Stimulated activated CD4-positive, alpha-beta T cell treated with anti-CD3 and anti-CD28 coated beads, Interleukin-1b, Interleukin-23, amount 100 ng/mL, for 24 hours (primary cell): ENCODE measurements at places on chromosomes 16 and 17.

DNA sequence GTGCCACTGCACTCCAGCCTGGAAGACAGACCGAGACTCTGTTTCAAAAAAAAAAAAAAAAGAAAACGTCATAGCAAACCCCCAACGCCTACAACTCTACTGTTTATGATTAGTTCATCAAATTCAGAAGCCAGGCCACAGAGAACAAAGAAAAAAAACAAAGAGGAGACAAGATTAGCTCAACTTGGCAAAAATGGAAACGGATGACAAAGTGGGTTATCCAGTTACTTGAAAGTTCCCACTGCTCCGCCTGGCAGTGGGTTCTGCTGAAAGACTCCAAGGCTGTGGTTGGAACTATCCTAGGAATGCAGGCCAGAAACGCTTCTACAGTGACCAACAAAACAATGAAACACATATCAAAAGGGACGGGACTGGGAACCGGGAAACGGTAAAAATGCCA, 53.1 kb downstream of the MRM3 start:
- no peak for DNase-seq

GRCh38 chr16:5572056-5572455, 474.5 kb upstream of the EEF2KMT start:
- DNase-seq: no peak

- no peak for DNase-seq
Observed at GRCh38 chr16:47067203-47067602, 76.5 kb downstream of the NETO2 start.

- DNase-seq: no peak
Observed at GRCh38 chr16:67805718-67806427, 487 bp downstream of the RANBP10 start.

DNA sequence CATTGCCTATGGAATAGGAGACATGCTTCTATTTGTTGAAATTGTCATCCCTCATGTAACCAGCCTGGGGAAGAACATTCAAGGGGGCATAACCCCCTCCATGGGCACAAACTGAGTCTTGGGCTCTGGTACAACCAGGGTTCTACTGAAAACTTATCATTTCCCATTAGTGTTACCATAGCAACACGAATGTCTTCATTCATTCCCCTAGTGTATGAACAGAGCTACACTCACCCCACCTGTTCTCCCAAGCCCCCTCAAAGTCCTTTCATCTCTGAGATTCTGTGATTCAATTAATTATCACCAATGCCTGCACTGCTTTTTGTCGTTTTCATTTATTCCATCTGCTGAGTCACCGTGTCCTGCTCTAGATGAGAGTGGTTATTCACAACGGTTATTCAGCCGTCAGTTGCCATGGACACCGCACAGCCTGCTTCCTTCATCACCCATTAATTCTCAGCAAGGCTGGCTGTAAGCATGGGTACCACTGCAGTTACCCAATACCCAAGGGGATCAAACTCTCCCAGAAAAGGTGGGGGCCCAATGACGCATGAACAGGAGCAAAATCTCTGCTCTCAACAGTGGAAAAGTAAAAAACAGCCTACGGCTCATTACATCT, 1.6 kb upstream of the GAST start:
- no peak for DNase-seq

DNA sequence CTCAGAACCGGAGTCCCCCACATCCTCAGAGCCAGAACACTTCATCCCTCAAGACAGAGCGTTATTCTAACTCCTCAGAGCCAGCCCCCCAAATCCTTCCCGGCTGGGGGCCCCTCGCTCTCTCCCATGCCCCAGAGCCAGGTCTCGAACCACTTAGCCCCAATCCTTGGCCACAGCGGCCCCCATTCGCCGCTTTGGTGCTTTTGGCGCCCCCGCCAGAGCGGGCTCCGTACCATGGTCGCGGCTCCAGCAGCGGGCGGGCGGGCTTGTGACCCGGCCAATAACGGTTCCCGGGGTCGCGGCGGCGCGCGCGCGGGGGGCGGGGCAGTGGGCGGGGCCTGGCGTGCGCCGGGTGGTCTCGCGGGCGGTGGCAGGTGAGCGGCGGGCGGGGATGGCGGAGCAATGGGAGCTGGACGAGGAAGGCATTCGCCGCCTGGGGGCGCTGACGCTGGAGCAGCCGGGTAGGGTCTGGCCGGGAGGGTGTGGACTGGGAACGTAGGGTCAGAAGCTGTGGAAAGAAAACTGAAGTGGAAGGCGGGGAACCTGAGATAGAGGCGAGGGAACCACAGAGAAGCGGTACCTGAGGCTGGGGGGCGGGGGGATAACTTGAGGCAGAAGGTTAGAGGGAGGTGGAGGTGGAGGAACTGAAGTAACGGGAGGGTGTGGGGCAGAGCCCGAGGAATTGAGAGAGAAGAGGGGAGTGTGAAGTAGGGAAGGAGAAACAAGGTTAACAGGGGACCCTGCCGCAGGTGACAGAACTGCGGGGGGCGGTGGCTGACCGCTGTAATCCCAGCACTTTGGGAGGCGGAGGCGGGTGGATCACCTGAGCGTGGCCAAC, at the start of the genes KCTD19 and LRRC36:
KCTD19 (minus strand) TSS at position 270 of the 838 bp plus-strand sequence; CDS start at position 236, 34 bp downstream.
LRRC36 (plus strand) TSS at position 344 of the 838 bp plus-strand sequence; CDS start at position 392, 48 bp downstream.
- DNase-seq: no peak

GRCh38 chr16:70399951-70400350, 38.9 kb downstream of the ST3GAL2 start:
- DNase-seq: no peak

GRCh38 chr17:82878527-82878926, 38.7 kb upstream of the ZNF750 start:
- no peak for DNase-seq

DNA sequence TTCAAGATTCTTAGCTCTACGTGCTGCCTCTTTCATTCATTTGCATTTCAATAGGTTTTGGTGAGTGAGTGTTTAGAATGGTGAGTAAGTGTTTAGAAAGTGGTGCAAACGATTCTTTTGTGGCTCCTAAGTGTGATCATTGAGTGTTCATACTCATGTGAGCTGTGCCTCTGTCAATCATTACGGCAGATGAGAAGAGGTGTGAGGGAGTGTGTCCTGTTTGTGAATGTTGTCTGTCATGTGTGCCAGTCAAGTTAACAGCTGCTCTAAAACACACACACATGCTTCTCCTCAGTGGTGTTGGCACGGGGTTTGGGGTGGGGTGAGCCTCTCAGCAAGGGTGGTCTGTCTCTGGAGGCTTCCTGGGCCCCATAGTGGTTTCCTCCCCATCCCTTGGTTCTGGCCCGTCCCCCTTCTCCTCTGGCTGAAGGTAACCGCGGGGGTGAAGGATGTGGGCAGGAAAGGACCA, 11.4 kb downstream of the MYL4 start:
- DNase-seq: no peak

GRCh38 chr16:86298758-86299134, 211.6 kb upstream of the FOXF1 start:
- DNase-seq: no peak

DNA sequence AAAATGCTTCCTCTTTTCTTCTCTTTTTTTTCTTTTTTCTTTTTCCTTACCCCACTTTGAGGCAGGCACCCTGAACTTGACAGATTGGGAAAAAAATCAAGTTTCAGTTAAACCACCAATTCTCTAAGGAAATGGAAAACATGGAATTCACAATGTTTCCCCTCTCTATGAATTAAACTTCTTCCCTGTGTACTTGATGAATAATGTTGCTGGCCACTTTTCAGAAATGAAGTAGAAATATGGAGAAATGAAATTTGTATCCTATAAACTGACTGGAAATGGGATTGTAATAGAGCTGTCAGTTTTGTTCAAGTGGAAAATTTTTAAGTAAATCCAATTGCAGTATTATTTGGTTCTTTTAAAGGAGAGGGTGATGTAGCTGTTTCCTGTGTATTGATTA, 129.8 kb downstream of the CLEC16A start:
- no peak for DNase-seq

GRCh38 chr16:81823111-81823510, 44.0 kb downstream of the PLCG2 start:
- DNase-seq: no peak

GRCh38 chr17:81471818-81472456, 40.7 kb downstream of the ACTG1 start:
- no peak for DNase-seq

- DNase-seq: no peak
Observed at GRCh38 chr16:89187032-89187769, 13.1 kb downstream of the SLC22A31 start.

DNA sequence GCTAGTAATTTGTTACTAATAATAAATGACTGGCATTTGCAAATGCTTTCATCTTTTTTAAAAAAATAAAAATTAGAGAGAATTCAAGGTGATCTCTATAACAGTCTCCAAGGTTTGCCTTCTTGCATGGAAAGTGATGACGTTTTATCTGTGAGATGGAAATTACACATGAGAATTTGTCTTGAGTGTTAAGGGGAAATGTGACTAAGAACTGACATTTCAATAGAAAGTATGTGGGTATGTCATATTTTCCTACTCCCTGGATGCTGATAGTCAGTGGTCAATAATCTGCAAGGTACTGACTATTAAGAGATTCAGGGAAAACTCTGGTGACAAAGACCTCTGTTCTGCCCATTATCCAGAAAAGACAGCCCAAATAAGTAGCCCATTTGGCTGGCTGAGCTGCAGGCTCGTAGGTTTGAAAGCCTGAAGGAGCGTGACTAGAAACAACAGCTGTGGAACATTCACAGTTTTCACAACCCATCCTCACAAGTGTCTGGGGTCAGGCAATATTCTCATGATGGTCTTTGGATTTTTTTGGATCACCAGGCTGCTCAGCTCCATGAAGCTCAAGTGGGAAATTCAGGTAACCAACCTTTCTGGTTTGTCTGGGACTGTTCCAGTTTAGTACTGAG, 49.7 kb upstream of the WSCD1 start:
- no peak for DNase-seq

DNA sequence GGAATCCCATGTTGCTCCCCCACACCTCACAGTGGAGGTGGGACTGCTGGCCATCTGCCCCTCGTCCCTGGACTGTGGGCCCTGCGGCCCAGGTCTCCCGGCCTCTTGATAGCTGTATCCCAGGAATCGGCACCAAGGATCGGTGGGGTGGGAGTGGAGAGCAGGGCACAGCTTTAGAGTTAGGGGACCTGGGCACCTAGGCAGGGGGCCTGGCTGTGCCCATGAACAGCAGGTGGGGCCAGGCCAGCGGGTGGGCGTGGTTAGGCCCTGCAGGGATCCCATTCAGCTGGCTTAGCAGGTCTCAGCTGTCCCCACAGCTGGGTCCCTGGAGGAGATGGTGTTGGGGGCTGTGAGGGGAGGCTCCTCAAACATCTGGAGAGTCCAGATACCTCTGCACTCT, 49.2 kb downstream of the SREBF1 start:
- no peak for DNase-seq

DNA sequence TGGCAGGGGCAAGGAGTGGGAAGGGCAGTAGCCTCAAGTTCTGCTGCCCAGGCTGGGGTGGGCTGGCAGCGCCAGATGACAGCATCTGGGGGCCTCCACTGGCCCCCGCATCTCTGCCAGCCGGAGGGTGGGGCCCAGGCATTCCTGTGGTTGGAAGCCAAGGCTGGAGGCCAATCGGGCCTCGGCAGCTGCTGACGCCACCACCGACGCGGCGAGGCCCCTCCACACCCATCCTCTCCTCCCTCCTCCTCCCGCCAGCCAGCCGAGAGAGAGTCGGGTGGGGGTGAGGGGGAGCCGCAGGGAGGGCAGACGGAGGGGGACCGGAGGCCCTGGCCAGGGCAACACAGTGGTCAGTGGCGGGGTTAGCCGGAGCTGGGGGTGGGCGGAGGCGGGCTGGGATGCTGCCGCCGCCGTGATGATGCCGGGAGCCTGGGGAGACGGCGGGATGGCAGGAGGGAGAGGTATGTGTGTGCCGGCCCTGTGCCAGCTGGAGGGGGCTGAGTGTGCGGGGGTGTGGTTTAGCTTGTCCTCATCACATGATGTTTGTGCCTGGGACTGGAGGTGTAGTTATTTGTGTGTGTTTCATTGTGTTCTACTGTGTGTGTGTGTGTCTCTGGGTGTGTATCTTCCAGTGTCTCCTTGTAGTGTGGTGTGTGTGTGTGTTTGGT, 36.6 kb downstream of the ARHGAP23 start:
- DNase-seq: no peak

- no peak for DNase-seq
Observed at GRCh38 chr17:30225112-30225511, 10.4 kb downstream of the SLC6A4 start.

DNA sequence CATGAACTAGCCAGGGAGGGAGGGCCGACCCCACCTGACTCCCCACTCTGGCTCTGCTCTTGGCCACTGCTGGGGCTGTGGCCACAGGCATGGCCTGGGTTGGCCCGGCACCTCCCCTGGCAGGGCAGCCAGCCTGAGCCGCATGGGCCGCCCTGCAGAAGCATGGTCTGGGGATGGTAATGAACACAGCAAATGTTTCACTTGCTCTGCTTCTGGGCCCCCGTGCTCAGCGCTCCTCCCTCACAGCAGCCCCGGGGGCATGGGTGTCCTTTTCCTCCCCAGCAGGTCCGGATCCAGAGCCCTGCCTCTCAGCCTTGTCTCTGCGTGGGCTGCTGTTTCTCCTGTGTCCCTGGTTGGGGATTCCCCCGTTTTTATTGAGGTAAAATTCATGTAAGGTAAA, 30.9 kb upstream of the KCNJ12 start:
- DNase-seq: no peak

DNA sequence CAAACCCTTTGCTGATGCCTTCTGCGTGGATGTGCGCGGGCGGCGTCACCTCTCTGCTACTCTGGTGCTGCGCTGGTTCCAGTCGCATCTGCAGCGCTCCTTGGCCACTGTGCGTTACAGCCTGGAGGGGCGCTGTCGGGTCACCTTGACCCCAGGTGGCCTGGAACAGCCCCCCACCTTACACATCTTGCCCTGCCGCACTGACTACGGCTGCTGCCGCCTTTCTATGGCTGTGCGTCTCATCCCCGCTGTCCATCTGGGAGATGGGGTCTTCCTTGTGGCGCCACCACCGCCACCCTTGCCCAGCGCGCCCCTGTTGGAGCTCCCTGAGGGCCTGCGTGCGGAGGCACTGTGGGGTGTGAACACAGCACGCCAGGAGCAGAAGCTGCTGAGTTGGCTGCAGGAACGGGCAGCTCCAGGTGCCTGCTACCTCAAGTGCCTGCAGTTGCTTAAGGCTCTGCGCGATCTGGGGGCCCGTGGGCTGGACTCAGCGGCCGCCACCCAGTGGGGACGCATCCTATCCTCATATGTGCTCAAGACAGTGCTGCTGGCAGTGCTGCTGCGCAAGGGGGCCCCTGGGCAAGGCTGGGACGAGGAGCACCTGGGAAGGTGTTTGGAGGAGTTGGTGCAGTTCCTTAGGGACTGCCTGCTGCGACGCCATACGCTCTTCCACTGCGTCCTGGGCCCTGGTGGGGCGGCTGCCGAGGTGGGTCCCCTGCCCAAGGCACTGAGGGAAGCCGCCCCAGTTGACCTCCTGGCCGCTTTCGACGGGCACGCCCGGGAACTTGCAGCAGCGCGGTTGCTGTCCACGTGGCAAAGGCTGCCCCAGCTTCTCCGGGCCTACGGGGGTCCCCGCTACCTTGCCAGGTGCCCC, 1.6 kb downstream of the ITPRIPL2 start:
- no peak for DNase-seq

GRCh38 chr16:52548261-52549010, 1.5 kb upstream of the TOX3 start:
- no peak for DNase-seq

- DNase-seq: no peak
Observed at GRCh38 chr17:37743875-37744632, 805 bp downstream of the HNF1B start.

DNA sequence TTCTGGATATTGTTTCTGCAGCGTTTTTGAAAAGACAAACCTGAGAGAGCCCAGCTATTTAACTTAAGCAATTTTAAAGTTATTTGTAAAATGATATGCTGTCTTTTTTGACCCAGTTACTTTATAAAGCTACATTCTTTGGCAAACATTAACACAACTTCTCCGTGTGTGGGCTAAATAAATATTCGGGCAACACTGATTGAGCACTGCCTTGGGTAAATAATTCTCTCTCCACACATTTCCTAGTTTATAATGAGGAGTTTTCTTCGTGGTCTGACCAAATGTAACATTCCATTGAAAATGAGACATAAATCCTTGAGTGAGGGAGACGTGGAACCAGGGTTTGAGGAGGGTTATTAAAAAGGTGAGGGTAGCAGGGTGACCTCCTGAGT, 142.8 kb downstream of the WWOX start:
- no peak for DNase-seq
